Dermis lymphatic vessel endothelial cell (primary cell): ENCODE measurements at places on chromosomes 11 and 22. TPM values are rescaled to one million over a fixed set of nuclear protein-coding genes. Genes with fewer than 3 reads are reported as not detected.

The CLDN5 gene
- 465 and 759 TPM in 2 replicates for total RNA-seq

The NXPE1 gene
- total RNA-seq: not detected in 2 replicates

The MN1 gene
- total RNA-seq: 0.17 and 0.22 TPM in 2 replicates

The OR2AG2 gene
- not detected in 2 replicates for total RNA-seq

The TUBA8 gene
- 0.26 and 0.33 TPM in 2 replicates for total RNA-seq

The CDC45 gene
- 3.1 and 4.0 TPM in 2 replicates for total RNA-seq

The FAM111B gene
- 3.7 and 4.2 TPM in 2 replicates for total RNA-seq

The BTG4 gene
- not detected in 2 replicates for total RNA-seq

The ACTN3 gene
- total RNA-seq: not detected in 2 replicates

The ADORA2A gene
- total RNA-seq: 1.5 and 2.0 TPM in 2 replicates

The GSTP1 gene
- 473 and 682 TPM in 2 replicates for total RNA-seq

The TRIM49 gene
- not detected in 2 replicates for total RNA-seq

The TRIM49D2 gene
- not detected in 2 replicates for total RNA-seq

The ZNF280B gene
- 0.43 and 0.54 TPM in 2 replicates for total RNA-seq

The SLC22A25 gene
- total RNA-seq: not detected in 2 replicates

The CHRM4 gene
- total RNA-seq: under 0.01 and 0.09 TPM in 2 replicates

The OR2AT4 gene
- total RNA-seq: not detected in 2 replicates

The DNAJB7 gene
- total RNA-seq: not detected in 2 replicates

The FAM118A gene
- 14.5 and 32.7 TPM in 2 replicates for total RNA-seq

The BRSK2 gene
- total RNA-seq: 0.17 and 0.33 TPM in 2 replicates

The HEPHL1 gene
- not detected in 2 replicates for total RNA-seq

The DLG2 gene
- total RNA-seq: 0.11 and 0.52 TPM in 2 replicates

The MRGPRX3 gene
- 0.33 and 0.52 TPM in 2 replicates for total RNA-seq

The ART1 gene
- total RNA-seq: not detected in 2 replicates

The CSF2RB gene
- 1.5 and 3.4 TPM in 2 replicates for total RNA-seq

The EXPH5 gene
- under 0.01 TPM in 2 replicates for total RNA-seq

The CD3D gene
- not detected in 2 replicates for total RNA-seq

The OR6A2 gene
- total RNA-seq: under 0.01 TPM in 1 of 2 replicates, not detected in the other

The LYVE1 gene
- total RNA-seq: 208 and 386 TPM in 2 replicates

The CYB561A3 gene
- 36.1 and 49.1 TPM in 2 replicates for total RNA-seq

The P2RX6 gene
- under 0.01 TPM in 1 of 2 replicates, not detected in the other for total RNA-seq

The MS4A15 gene
- total RNA-seq: 0.09 TPM in 1 of 2 replicates, not detected in the other

The OR8D1 gene
- not detected in 2 replicates for total RNA-seq

The DDI1 gene
- not detected in 2 replicates for total RNA-seq

The MUC5AC gene
- not detected in 2 replicates for total RNA-seq

The MIAT gene
- 0.69 and 0.98 TPM in 2 replicates for total RNA-seq

The ANO5 gene
- under 0.01 and 0.09 TPM in 2 replicates for total RNA-seq

The NLRP14 gene
- not detected in 2 replicates for total RNA-seq

The OR10G7 gene
- total RNA-seq: not detected in 2 replicates
